ENCODE measurements at places on chromosomes 5 and 9.

DNA sequence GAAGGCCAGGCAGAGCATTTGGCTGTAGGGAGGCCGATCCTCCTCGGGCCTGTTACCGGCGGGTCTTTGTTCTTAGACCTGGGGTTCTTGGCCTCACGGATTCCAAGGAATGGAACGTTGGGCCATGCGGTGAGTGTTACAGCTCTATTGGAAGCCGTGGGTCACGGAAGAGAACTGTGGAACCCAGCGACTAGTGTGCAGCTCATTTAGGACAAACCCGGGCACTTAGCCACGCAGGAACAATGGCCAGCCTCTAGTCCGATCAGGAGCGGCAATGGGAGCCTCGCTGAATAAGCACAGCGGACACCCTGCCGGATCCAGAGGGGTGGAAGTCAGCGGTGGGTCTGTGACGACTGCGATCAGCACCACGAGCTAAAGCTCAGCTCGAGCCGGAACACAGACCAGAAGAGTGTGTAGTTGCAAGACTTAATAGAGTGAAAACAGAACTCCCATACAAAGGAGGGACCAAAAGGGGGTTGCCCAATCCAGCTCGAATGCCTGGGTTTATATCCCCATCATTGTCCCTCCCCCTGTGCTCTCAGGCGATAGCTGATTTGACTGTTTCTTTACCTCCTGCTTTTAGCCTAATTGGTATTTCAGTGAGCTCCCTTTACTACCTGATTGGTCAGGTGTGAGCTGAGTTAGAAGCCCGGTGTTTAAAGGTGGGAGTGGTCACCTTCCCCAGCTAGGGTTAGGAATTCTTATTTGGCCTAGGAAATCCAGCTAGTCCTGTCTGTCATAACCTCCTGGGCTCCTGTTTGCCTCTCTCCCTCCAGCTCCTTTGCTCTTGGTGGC, 53.7 kb upstream of the RPL26L1 start:
- no peak for DNase-seq

DNA sequence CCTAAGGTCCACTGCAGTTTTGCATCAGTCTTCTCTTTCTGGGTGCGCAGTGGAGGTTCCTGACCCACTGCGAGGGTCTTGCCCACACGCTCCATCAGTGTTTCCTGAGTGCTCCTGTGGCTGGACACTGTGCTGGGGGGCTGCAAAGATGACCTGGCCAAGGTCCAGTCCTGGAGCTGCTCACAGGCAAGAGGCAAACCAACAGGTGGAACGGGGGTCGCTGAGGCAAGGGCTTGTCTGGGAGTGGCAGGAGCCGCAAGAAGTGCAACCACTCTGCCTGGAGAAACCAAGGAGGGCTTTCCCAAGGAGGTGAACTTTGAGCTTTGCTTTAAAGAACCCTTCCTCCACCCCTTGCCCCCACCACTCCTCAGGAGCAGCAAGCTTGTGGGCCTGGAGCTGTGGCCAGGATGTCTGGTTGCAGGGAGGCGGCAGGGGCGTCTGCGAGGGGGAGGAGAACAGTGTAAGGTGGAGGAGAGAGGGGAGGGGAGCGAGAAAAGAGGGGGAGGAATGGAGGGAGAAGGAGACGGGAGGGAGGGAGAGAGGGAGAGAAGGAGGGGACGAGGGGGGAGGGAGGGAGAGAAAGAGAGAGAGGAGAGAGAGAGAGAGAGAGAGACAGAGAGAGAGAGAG, 444 bp upstream of the CPLX2 start:
- no peak for DNase-seq

- no peak for DNase-seq
These were observed 12.7 kb upstream of the CD180 start for GRCh38 chr5:67209141-67209771.

DNA sequence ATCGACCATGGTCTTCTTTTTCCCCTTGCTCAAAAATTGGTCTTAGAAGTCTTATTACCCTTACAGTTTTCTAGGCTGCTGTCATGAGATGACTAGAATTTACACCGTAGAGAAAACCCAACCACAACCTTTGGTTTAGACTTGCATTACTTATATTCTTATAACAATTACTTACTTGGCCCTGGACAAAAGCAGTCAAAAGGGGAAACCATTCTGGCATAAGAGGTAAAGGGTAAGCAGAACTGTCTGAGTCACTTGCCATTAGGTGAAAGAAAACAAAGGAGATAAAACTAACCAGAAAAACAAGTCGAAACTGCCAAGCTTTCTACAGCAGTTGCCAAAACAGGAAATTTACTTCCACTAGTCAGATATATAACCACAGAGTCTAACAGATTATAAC, 17.9 kb downstream of the TMEM245 start:
- no peak for DNase-seq

DNA sequence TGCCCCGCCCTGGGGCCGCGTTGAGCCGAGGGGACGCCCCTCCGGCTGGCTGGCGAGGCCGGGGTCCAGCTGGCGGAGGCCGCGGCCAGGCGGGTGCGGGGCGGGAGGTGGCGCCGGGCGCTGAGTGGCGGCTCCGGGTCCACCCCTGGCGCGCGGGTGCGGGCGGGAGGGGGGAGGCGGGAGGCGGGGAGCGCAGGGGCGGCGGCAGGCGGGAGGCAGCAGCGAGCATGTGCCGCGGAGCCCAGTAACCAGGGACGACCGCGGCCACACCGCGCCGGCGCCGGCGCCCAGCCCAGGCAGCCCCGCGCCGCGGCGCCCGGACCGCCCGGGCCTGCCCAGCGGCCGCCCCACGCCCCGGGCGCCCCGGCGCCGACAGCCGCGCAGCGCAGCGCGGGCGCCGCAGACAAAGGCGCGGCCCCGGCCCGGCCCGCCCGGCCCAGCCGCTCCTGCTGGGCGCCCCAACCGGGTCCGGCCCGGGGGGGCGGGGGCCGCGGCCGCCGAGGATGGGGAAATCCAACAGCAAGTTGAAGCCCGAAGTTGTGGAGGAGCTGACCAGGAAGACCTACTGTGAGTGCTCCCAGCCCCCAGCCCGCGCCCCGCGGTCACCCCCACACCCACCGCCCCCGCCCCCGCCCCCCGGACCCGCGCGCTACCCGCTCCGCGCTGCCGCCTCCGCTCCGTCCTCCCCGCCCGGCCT, at the start of gene NCS1:
Gene NCS1 (plus strand): TSS at position 244 of the 697 bp plus-strand sequence. CDS start 260 bp downstream, at position 504.
- DNase-seq, result no peak

GRCh38 chr9:94734054-94734754, 7.7 kb downstream of the AOPEP start:
- DNase-seq, result no peak

- DNase-seq, result no peak
These were observed 38.0 kb upstream of the CCDC152 start for GRCh38 chr5:42718591-42718990.

DNA sequence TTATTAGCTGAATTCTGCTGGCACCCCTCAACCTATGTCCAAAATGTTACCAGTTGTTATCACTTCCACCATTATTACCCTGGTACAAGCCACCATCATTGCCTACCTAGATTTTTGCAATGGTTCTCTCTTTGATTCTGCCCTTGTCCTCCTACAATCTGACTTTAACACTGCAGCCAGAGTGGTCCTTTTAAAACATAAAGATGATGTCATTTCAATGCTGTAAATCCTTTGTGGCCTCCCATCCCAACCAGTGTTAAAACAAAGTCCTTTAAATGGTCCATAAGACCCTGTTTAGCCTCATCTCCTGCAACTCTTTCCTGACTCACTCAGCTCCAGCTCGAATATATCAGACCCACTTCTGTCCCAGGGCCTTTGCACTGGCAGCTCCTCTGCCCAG, 54.9 kb upstream of the FSTL4 start:
- DNase-seq, result no peak

DNA sequence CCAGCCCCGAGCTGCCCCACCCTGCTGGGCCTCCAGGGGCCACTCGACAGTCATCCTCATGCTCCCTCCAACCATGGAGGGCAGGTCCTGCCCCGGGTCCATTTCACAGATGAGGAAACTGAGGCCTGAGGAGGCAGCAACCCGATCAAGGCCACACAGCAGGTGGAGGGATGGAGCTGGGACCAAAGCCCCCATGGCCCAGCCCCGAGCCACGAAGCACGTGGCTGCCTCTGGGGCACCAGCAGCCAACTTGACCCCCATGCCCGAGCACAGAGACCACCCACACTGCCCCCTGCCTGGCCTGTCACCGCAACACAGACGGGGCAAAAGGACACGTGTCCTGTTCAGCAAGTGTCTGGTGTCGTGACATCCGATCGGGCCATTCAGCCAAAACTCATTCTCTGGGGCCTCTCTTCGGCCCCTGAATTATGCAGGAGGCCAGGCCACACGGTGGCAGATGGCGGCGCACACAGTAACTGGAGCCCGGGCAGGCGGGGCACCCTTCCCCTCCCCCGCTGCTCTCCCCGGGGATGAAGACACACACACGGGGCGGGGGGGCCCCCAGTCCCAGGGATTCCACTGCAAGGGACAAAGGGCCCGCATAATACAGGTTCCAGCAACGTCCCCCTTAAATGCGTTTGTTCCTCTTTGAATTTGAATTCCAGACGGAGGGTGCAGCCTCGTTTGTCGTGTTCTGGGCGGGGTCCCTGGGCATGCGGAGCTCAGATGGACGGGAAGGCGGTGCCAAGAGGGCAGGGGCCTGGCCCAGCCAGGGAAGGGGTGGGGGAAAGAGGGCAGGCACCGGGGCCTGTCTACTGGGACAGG, 29.4 kb upstream of the TMEM250 start:
- DNase-seq, result no peak

GRCh38 chr5:149005077-149005892, 57.6 kb downstream of the SH3TC2 start:
- peak; percentile 69 for DNase-seq

DNA sequence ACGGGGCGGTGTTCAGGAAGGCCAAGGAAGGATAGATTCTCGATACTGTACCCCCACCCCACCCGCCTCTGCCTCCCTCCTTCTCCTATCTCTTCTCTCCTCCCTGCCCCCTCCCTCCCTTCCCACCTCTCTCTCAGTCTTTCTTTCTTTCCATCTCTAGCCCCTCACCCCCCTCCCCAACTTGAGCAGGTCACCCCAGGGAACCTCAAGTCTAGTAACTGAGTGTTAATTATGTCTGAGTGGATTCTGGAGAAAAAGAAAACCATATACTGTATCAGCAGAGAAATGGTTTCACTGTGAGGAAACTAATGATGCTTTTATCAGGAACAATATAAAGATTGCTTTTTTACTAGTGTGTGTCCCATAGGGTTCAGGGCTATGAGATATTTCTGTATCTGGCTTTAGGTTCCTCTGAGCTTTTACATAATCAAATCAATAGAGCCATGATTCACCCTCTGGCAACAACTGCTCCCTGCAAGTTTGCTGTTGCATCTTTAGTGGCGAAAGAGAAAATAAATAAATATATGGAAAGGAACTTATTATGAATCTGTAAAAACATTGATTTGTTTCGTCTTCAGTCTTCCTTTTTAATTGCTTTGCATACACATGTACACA, 639.7 kb downstream of the CCDC171 start:
- DNase-seq, result no peak

- no peak for DNase-seq
These were observed 464.3 kb upstream of the PAPPA start for GRCh38 chr9:115689331-115689730.

DNA sequence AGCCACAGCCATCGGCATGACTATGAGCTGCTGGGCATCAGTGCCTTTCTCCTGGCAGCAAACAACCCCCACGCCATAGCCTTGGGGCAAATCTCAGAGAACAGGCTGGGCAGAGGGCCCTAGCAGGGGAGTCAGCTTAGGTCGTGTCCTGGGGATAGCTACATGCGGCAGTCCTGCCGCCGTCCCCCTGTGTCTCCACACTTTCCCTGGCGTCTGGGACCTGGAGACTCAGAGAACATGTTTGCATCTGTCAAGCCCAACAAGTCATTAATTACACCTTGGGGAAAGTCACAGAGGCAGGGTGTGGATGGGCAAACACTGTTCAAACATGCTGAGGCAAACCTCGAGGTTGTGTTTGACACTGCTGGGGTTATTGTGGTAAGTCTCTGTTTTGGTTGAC, 123.6 kb downstream of the C5orf15 start:
- DNase-seq, result no peak

GRCh38 chr5:136028782-136029742, at the start of gene TGFBI:
Gene TGFBI, plus strand, starts transcription at chr5:136028988. Its CDS starts 68 bp downstream, at chr5:136029056.
- no peak for DNase-seq

DNA sequence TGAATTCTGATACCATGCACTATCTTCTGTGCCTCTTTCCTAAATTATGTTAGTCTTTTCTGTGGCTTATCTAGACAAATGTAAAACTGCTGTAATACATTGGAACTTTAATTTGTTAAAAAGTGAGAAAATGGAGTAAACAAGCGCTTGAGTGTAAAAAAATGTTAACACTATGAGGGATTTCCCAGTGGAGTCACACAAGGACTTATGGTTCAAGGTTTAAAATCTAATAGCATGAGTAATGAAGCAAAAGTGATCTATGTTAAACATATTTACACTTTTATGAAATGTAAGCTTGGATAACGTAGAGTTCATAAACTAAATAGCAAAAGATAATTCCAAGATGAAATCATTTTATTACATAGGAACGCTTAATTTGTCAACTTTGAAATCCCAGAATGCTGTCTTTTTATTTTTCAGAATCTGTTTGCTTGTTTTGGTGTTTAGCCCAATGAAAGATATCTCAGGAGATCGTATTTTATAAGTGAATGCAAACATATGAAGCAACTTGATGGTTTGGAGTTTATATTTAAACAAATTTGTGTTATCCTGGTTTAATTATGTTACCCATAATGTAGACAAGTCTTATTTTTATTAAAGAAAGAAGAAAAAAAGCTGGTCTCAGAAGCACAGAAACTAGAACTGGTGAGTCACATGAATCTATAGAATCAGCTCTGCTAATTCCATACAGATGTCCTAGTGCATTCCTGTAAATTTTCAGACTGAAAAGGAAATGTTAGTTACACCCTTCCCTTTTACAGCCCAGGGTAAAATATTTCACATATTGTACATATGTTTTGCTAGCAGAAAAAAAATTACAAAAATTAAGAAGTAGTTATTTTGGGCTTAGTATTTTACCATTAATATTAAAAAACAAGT, 34.2 kb upstream of the FBN2 start:
- no peak for DNase-seq

- no peak for DNase-seq
These were observed 98.7 kb upstream of the SLC28A3 start for GRCh38 chr9:84439250-84439649.

- DNase-seq, result no peak
These were observed 12.3 kb downstream of the PDZD2 start for GRCh38 chr5:31651241-31651640.

DNA sequence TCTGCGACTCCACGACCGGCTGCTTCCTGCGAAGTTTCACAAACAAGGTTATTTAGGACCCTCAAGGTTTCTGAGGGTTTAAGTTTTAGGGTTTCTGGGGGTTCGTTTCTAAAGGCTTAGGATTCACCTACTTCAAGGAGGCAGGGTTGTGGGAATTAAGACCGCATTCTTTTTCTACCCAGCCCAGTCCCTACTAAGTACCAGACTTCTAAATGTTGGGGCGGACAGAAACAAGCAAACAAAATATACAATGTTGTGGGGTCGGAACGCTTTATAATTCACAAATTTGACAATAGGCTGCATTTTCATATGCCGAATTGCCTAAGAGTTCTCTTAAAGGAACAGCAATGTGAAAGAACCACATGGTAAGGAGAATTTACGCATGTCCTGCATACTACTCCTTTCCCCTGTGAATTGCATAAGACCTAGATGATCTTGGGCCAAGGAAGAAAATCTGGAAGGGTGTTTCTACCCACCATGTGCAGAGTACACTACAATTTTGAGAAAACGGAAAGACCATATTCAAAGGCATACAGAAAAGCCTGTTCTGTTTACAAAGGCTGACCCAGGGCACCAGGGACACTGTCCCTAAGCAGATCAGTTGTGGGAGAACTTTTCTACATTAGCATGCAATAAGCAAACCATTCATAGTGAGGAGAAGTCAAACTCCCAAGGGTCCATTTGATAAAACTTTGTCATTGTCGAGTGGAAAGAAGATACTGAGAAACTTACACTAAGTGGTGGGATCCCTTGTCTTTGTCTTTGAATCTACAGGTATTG, 457.3 kb downstream of the RAB3C start:
- no peak for DNase-seq
